Thoracic aorta (tissue), 2 donors: ENCODE measurements at places on chromosomes 6 and 20.

- no peak overlapping the region for H3K4me3 ChIP-seq
- no peaks in the 10 kb centered on the region for H3K36me3 ChIP-seq
- no peak for DNase-seq
- no peaks in the 10 kb centered on the region for H3K4me1 ChIP-seq
- H3K27ac ChIP-seq = no peak overlapping the region
- H3K27me3 ChIP-seq = no peaks in the 10 kb centered on the region
Measured at GRCh38 chr6:150775415-150776203, 89.9 kb upstream of the MTHFD1L start.

- no peaks in the 10 kb centered on the region for H3K36me3 ChIP-seq
- peak overlapping the region; percentile 84 for H3K4me3 ChIP-seq
- no peaks in the 10 kb centered on the region for H3K27me3 ChIP-seq
- H3K27ac ChIP-seq = peak overlapping the region; percentile 74
- no peak for DNase-seq
Measured at GRCh38 chr6:35216851-35217811, 3.4 kb downstream of the SCUBE3 start.

- no peak for DNase-seq
- H3K4me3 ChIP-seq = no peak overlapping the region
- H3K27ac ChIP-seq = no peak overlapping the region
- no peaks in the 10 kb centered on the region for H3K27me3 ChIP-seq
- H3K36me3 ChIP-seq = no peaks in the 10 kb centered on the region
- H3K4me1 ChIP-seq = no peaks in the 10 kb centered on the region
Measured at GRCh38 chr20:34974246-34974645, 18.6 kb downstream of the MYH7B start.

GRCh38 chr6:946546-946945, 253.6 kb upstream of the EXOC2 start:
- no peaks in the 10 kb centered on the region for H3K4me1 ChIP-seq
- no peak overlapping the region for H3K27ac ChIP-seq
- H3K36me3 ChIP-seq = no peaks in the 10 kb centered on the region
- H3K27me3 ChIP-seq = no peaks in the 10 kb centered on the region
- H3K4me3 ChIP-seq = no peak overlapping the region

DNA sequence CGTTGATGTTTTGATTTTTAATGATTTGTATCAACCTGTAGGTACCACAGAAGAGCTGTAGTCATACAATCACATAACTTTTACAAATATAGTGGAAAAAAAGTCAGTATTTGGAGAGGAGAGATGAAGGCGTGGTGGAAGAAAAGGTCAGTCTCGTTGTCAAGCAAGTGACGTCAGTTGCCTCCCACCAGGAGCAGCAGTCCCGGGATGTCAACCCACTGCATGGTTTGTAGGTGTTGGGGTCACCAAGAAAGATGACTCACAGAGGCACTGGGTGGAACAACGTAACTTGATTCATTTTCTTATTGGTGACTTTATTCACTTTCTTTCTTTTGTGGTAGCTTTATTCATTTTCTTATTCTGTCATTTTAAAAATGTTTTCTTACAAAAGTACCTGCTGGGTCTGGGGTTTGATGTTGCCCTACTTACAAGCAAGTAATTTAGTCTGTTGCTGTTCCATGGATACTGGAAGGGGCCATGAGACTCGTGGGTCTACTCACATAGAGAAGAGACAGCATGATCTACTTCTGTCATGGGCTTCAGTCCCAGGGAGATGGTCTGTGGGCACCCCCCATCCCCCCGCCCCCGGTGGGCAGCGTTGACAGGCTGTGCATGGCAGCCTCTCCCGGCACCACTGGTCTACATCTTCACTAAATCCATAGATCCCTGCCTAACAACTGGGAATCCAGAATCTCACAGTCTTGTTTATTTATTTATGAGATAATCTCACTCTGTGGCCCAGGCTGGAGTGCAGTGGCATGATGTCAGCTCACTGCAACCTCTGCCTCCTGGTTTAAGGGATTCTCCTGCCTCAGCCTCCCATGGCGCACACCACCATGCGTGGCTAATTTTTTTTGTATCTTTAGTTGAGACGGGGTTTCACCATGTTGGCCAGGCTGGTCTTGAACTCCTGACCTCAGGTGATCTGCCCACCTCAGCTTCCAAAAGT, 36.4 kb upstream of the SYNJ2 start:
- no peaks in the 10 kb centered on the region for H3K4me1 ChIP-seq
- no peak for DNase-seq
- H3K27ac ChIP-seq = no peak overlapping the region
- peaks cover 32% of the 10 kb centered on the region for H3K36me3 ChIP-seq

- no peak overlapping the region for H3K4me3 ChIP-seq
- no peaks in the 10 kb centered on the region for H3K36me3 ChIP-seq
- no peaks in the 10 kb centered on the region for H3K4me1 ChIP-seq
- no peak overlapping the region for H3K27ac ChIP-seq
- H3K27me3 ChIP-seq = no peaks in the 10 kb centered on the region
- DNase-seq = no peak
Measured at GRCh38 chr20:13139459-13140150, 81.5 kb upstream of the ISM1 start.

DNA sequence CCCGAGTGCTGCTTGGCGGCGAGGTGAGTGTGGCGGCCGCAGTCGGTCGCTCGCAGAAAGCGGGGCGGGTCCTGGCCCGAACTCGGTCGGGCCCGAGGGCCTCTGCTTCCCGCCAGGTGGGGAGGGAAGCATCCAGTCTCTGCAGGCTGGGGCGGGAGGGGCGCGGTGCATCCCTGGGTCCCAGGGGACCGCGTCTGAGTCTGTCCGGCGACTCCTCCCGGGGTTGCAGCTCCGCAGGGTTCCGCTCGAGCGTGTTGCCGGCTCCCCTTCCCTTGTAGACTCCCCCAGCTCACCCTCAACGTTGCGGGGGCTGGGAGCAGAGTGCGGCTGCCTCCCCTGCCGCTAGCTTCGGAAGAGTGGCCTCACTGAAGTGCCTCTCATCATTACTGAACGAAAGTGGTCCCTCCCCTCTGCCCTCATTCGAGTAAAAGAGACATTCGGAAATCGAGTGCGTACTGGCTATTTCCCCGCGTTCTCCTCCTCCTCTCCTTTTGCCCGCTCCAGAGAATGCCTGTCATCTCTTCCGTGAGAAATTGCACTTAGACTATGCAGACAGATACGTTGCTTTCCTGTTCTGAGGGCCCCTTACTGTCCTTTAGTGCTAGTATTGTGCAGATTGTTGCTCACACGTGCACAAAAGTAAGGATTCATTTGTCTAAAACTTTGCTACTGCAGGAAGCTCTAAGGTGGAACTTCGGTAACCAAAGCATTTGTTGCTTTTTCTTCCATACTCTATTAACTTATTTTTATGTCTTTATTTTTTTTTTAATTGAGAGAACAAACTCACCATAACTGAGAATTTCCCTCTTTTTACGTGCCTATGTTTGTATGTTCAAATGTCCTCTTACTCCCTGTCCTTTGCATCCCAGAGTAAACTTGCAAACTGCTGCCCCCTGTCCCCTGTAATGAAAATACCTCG, 751 bp downstream of the MAP3K4 start:
- H3K4me1 ChIP-seq = peaks cover 15% of the 10 kb centered on the region
- peak overlapping the region; percentile 84 for H3K27ac ChIP-seq

- DNase-seq = no peak
- H3K36me3 ChIP-seq = no peaks in the 10 kb centered on the region
- H3K4me1 ChIP-seq = no peaks in the 10 kb centered on the region
- no peak overlapping the region for H3K4me3 ChIP-seq
Measured at GRCh38 chr6:101110814-101111213, 229.7 kb upstream of the ASCC3 start.

DNA sequence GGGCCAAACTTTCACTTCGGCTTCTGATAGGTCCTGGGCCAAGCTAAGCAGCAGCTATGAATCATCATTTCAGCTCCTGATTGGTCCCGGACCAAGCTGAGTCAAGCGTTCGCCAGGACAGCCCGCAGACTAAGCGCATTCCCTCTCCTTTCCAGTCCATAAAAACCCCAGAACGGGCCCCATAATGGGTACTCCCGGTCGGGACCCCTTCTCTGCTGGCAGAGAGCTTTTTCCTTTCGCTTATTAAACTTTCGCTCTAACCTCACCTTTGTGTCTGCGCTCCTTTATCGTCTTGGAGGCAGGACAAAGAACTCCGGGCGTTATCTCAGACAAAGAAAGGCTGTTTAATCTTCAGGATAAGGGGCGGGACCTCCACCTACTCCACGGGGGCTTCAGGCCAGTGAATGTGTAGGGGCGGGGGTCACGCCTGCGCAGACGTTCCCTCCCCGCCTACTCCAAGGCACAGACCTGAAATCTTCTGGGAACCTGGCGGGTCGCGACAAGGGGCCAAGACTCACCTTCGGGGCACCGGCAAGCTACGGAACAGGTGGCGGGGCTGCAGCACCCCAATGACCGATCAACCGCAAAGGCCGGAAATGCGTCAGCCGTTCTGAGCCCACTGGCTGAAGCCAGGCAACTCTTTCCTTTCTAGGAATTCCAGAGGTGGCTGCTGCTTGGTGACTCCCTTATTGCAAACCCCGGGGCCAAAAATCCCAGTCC, at the start of gene ZSCAN31:
ZSCAN31 (minus strand) TSS at position 585 of the 720 bp plus-strand sequence. CDS start 6,465 bp downstream, outside the sequence.
- peak within 1 kb of the TSS; percentile 80 for H3K4me3 ChIP-seq
- peaks cover 8% of the 10 kb centered on the region for H3K4me1 ChIP-seq
- peak; percentile 93 for DNase-seq
- no peaks in the 10 kb centered on the region for H3K27me3 ChIP-seq
- H3K27ac ChIP-seq = peak within 1 kb of the TSS; percentile 94

- H3K27ac ChIP-seq = peak overlapping the region; percentile 96
- H3K27me3 ChIP-seq = no peaks in the 10 kb centered on the region
- H3K4me3 ChIP-seq = peak overlapping the region; percentile 94
- no peak for DNase-seq
Measured at GRCh38 chr6:32152769-32153563, 975 bp upstream of the PPT2 start.

DNA sequence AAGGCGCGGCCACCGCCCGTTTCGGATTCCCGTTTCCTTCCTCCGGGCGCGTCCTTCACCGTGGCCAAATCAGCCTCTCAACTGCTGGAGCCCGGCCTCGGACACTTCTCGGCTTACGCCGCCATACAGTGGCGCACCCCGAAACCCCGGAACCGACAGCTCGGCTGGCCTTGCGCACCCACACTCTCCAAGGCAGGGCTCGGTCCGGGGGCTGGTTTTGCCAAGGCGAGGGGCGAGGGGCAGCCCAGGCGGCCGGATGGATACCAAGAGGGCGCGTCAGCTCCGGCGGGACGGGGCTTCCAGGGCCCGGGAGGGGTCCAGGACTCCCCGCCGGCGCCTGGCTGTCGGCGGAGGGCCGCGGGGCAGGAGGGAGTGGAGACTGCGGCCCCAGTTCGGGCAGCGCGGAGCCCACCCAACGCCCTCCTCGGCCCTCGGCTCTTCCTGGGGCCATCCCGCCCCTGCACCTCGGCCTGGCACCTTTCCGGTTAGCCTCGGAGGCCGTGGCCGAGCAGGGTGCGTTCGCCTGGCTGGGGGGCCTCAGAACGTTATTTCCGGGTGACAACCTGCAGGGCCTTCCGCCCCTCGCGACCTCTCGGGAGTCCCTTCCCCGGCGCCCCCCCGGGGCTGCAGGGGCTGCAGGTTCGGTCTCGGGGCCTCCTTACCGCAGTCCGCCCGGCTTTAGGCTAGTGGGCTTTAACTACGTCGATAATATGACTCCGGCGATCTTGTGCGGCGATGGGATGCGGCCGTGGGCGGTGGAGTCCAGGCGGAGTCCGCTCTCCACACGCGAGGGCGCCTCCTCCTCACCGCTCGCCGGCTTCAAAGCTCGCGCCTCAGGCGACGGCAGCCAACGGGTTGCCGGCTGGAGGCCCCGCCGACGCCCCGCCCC, 697 bp upstream of the CEP43 start:
- peak overlapping the region; percentile 96 for H3K4me3 ChIP-seq
- no peaks in the 10 kb centered on the region for H3K27me3 ChIP-seq
- no peaks in the 10 kb centered on the region for H3K36me3 ChIP-seq
- no peak overlapping the region for H3K27ac ChIP-seq
- H3K4me1 ChIP-seq = peaks cover 18% of the 10 kb centered on the region

DNA sequence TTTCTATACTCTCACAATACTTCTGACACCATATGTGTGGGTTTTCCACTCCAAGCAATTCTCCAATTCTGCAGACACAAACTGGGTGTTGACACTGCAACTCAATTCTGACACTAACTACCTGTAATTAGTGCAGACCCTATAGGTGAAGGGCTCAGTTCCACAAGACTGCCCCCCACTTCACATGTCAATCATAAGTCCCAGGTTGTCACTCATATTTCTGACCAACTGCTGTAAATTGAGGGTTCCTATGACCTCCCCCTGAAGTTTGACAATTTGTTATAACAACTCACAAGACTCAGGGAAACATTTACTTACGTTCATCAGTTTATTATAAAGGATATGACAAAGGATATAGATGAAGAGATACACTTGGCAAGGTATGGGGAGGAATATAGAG, 18.3 kb downstream of the GPX6 start:
- H3K36me3 ChIP-seq = no peaks in the 10 kb centered on the region
- no peaks in the 10 kb centered on the region for H3K4me1 ChIP-seq
- no peak for DNase-seq
- H3K4me3 ChIP-seq = no peak overlapping the region

DNA sequence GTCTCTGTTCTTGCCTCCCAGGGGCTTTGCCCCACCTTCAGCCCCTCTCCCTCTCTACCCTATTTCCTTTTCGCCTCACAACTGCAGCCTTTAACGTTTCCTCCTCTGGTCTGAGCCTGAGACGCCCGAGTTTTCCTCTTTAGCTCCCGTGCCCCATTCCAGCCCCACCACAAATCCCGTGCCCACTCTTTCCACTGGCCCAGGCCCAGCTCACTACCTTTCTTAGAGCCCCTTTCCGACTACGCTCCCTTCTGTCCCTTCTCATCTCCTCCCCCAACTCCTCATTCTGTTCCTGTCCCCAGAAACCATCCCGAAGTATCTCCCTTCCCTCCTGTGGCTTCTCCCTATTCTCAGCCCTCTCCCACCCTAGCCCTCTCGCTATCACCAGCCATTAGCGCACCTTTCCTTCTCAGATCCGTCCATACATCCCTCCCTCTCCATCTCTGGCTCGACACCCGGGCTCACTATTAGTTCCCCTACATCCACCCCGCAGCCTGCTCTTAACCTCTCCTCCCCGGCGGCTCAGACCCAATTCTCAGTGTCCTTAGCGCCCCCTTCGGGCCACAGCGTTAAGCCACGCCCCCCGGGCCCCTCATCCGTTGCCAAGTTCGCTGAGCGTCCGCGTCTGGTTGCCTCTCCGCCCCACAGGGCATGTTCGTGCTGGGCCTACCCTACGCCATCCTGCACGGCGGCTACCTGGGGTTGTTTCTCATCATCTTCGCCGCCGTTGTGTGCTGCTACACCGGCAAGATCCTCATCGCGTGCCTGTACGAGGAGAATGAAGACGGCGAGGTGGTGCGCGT, 2.7 kb downstream of the SLC32A1 start:
- H3K4me3 ChIP-seq = no peak overlapping the region
- no peak for DNase-seq
- no peak overlapping the region for H3K27ac ChIP-seq
- H3K4me1 ChIP-seq = no peaks in the 10 kb centered on the region
- no peaks in the 10 kb centered on the region for H3K36me3 ChIP-seq
